ENCODE measurements at places on chromosomes 12 and 14. TPM values are rescaled to one million over a fixed set of nuclear protein-coding genes. Genes with fewer than 3 reads are reported as not detected.

AICDA gene
- 1.8 TPM for total RNA-seq

AQP6 gene
- not detected for total RNA-seq

- DNase-seq: no peak
Measured at GRCh38 chr14:79057333-79057732, 887.2 kb downstream of the NRXN3 start.

- DNase-seq: no peak
Measured at GRCh38 chr12:75945581-75945980, 86.0 kb downstream of the PHLDA1 start.

GRCh38 chr12:80277732-80278131, 166.3 kb upstream of the PTPRQ start:
- DNase-seq: no peak

CNOT2 gene
- 160 TPM for total RNA-seq

GRCh38 chr12:20572451-20572850, 122.7 kb upstream of the SLCO1C1 start:
- DNase-seq: no peak

GRCh38 chr12:132642846-132643835, 24.6 kb downstream of the P2RX2 start:
- no peak for DNase-seq

DNA sequence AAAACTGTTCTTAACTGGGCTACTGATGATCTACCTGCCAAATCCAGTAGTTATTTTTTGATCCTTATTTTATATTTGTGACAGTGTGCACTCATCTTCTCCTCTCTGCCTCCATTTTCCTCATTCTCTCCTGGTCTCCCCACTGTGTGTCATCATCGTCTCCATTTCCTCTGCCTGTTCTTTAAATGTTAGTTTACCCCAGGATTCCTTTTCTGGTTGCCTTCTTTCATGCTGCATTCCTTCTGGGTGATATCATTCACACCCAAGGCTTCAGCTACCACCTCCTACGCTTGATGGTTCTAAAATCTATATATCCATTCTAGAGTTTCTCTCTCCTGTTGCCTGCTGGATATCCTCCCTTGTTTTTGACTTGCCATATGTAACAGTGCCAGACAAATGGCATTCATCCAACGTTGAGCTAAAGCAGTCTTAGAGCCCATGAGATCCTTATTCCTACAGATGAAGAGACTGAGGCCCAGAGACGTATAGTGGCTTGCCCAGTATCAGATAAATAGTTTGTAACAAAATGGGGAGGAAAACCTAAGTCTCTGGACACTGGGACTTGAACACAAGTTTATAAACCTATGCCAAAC, 109.5 kb downstream of the DIP2B start:
- DNase-seq: no peak

CCDC88C gene
- 93.1 TPM for total RNA-seq

DNA sequence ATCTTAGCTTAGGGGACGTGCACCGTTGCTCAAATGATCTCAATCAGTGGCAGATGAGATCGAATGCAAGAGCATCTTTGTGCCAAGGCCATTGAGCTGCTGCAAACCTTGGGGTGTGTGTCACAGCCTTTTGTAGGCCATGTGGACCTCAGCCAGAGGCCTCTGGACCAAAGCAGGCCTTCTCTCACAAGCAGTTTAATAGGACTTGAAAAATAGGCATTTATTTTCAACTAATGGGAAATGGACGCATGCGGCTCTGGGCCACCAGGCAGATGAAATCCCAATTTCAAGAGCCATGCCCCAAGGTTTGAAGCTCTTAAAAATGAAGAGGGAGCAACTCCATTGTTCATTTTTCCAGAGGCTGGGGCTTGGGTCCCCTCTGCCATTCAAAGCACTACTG, 87.3 kb downstream of the TTC7B start:
- DNase-seq: no peak

ART4 gene
- not detected for total RNA-seq

OVCH1 gene
- total RNA-seq: 0.40 TPM
